ENCODE measurements at places on chromosomes 5 and 9. TPM values are rescaled to one million over a fixed set of nuclear protein-coding genes. Genes with fewer than 3 reads are reported as not detected.

DNA sequence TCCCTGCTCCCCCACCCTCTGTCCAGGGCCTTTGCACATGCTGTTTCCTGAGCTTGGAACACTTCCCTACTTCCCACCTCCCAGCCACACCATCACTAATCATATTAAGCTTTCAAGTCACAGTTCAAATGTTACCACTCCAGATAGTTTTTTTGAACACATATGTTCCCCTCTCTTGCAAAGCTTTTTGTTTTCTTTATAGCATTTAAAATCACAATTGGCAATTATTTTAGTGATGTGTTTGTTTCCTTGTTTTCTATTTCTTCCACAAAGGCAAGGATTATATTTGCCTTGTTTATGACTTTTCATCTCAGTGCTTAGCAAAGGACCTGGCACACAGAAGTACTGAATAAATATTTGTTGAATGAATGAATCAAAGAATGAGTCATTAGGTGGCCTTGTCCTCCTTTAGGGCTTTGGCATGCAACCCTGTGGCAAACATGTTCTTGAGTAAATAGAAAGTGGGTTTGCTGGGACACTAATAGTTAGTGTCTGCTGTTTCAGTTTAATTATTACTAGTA is 386.8 kb downstream of the FGF10 start:
- DNase-seq = no peak

DNA sequence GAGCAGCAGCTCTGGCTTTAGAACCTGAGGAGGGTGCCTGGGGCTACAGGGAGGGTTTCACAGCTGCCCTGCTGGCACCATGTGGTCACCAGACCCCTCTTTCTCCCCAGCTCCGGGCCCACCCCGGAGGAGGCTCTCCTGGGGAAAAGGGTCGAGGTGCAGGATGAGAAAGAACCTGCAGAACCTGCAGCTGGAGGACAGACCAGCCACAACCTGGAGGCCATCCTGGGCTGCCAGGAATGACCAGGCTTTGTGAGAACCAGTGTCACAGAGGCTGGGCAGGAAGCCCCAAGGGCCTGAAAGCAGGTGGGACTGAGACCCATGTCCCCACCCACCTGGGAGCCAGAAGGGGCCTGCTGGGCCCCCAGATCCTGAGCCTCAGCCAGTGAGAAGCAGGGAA is 23.0 kb downstream of the SEMA4D start:
- no peak for DNase-seq

GRCh38 chr9:127768698-127769097 is 9.8 kb downstream of the SH2D3C start:
- no peak for DNase-seq

SLC25A2 gene
- polyA plus RNA-seq = not detected

CCDC171 gene
- 5.2 TPM for polyA plus RNA-seq
